ENCODE measurements at places on chromosomes 13 and 19.
A peak's percentile ranks its signal among the peaks of the same experiment; 100 is the strongest.

GRCh38 chr19:50759886-50760285 lies 10.4 kb upstream of the GPR32 start:
- DNase-seq: no peak

GRCh38 chr19:5952193-5953029 lies 25.5 kb downstream of the RANBP3 start:
- no peak for DNase-seq

- DNase-seq: no peak
These were observed 29.2 kb downstream of the ZNF146 start for GRCh38 chr19:36244066-36244465.

- DNase-seq: no peak
These were observed 17.7 kb downstream of the TMEM272 start for GRCh38 chr13:51827254-51827653.

- DNase-seq: no peak
These were observed 16.2 kb downstream of the ZNF71 start for GRCh38 chr19:56611288-56611687.

DNA sequence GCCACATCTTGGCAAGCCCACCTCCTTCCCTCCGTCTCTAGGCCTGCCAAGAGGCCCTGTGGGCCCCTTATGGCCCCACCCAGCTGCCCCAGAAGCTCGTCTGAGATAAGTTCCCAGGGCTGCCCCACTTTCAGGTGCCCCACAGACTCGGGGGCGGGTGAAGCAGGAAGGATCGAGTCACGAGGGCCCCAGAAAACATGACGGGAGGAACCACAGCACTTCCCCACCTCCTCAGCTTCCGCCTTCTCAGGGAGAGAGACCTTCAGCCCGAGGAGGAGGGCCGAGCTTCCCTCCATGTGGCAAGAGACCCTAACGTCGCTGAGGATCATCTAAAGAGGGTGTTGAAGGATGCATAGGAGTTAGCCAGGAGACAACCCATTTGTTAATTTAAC lies 4.5 kb upstream of the IL12RB1 start:
- no peak for DNase-seq

DNA sequence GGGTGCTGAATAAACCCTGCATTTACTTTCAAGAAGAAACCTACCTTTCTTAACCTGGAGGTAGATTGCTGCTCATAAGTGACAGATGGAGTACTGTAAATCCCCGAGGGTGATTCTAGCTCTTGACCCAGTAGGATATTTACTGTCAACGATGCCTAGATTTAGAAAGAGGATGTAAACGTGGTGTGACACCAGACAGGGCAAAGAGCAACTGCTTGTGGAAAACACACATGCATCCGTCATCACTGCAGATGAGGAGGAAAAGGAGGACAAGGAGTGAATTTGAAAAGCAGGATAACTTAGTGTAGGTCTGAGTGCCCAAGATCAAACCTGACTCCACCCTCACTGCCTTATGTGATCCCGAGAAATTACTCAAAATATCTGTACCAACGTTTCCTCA lies 9.8 kb upstream of the CLN5 start:
- DNase-seq: no peak

DNA sequence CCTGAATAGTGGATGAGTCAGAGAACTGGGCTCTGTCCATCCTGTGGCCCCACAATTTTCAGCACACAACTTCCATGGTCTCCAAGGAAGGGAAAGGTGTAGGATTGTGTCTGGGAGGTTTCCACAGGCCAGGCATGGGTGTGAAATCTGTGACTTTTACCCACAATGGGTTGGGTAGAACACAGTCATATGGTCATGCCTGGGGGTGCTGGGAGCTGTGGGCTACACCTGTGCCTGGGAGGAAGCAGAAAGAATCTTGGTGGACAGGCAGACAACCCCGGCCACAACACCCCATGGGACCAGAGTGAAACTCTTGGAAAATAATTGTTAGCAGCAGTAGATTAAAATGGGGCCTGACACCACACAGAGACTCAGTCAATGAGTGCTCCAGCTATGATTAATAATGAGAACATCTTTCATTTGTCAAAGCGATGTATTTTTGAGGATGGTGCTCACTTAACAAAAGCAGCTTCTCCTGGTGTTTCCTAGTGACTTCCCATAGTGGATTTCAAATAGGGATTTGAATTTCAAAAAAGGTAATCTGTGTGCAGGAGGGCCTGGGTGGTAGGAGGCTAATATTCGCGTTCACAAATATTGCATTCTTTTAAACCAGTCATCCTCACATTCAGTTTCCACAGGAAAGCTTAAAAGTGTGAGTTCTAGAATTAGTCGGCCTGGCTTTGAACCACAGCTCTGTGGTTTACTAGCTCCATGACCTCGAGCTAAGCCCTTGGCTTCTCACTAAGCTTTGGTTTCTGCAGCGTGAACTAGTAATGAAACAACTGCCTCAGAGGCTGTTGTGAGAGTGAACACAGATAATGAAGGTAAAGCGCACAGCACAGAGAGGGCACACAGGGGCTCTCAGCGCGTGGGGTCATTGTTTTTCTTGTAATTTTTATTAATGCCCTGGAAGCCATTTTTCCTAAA lies 89.3 kb upstream of the UQCRFS1 start:
- no peak for DNase-seq

GRCh38 chr13:80962855-80963254 lies 621.9 kb upstream of the SPRY2 start:
- DNase-seq: no peak

DNA sequence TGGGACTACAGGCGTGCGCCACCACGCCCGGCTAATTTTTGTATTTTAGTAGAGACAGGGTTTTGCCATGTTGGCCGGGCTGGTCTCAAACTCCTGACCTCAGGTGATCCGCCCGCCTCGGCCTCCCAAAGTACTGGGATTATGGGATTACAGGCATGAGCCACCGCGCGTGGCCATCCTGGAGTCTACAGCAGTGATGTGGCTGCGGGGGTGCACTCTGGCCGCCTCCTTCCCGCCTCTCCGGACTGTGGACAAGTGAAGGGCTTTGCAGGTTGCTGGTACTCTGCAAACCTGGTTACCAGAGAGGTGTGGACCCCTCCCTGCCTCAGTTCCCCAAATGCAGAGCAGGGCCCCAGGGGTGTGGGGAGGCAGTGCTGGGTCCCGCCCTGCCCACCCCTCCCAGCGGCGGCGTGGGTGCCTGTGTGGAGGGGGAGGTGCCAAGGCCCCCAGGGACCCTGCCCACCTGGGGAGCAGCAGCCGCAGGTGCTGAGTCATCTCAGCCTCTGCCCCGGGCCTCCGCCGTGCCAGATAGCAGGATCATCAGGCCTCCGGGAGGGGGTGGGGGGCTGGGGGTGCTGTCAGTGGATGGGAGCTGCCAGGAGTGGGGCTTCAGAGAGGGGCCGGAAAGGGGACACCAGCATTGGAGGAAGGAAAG lies 23.1 kb downstream of the ARID3A start:
- DNase-seq: no peak

- DNase-seq: no peak
These were observed 441.5 kb upstream of the SPRY2 start for GRCh38 chr13:80782441-80782840.

- no peak for DNase-seq
These were observed 2.5 kb downstream of the MAP1S start for GRCh38 chr19:17721821-17722220.

DNA sequence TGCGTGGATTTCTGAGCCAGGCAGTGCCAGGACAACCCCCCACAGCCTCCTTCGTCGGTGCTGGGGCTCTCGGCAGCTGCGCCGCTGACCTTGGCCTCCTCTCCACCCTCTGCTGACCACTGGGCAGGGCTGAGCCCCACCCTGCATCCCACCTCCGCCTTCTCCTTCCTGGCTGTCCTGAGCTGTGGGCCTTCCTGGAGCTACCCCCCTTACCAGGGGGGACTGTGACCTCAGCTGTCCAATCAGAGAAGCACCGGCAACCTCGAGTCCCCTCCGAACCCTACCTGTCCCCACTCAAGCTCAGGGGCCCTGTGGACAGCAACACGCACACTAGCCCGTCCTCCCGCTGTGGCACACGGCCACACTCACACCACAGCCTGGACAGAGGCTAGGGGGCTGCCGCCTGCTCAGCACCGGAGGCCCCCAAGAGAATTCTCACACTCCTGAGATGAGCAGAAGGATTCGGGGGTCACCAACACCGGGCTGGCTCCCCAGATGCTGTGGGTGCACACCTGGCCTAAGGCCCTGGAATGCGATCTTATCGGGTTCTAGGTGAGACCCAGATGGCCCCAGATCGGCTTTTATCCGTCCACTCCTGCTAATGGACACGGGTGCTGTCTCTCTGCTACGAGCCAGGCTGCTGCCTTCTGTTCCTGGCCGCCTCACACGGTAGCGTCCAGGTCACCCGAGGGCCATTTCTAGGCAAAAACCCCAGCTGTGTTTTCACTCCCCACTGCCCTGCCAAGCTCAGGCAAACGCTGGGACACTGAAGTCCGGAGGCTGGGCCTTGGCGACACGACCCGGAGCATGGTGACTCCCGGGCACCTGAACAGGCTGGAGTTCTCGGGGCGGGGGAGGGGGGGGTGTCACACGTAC lies 32.5 kb upstream of the CACTIN start:
- DNase-seq: no peak

- no peak for DNase-seq
These were observed 241.3 kb downstream of the SLITRK6 start for GRCh38 chr13:85557691-85558467.

DNA sequence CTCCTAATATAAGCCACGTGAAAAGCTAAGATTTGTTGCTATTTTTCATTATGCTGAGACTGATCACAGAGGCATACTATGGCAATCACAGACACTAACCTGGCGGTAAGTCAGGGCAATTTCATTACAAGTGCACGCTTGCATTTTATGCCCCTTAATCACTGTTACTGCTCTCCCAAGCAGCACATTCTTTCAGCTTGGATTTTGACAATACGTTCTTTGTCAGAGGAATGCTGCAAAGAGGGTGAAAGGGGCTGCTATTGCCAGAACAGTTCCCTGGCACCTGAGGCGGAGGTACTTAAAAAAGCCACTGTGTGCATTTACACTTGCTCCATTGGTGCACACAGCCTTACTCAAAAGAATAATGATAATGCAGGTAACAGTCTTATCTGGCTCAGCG lies 346.6 kb downstream of the RFC3 start:
- DNase-seq: no peak

- DNase-seq: no peak
These were observed 101.2 kb upstream of the SCEL start for GRCh38 chr13:77434289-77434688.

DNA sequence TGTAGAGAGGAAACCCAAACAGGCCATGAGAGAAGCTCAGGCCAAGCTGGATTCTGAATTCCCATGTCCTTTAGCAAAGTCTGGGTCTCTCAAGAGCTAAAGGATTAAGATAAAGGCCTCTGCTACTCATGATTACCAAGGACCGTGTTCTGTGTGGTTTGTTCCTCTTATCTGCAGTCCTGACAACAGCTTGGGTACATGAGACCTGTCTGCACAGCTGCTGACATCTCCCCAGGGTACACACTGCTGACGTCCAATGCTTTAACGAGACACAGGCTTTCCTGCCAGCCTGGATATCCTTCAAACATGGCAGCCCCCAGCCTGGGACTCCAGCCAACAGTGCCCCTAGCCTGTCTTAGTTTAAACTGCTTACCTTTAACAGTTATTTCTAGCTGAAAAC lies 211.0 kb downstream of the SLC7A1 start:
- no peak for DNase-seq

GRCh38 chr13:100525453-100526317 lies 62.9 kb downstream of the GGACT start:
- DNase-seq: no peak

- peak; percentile 16 for DNase-seq
These were observed 477 bp downstream of the CUL4A start for GRCh38 chr13:113209759-113210421.

DNA sequence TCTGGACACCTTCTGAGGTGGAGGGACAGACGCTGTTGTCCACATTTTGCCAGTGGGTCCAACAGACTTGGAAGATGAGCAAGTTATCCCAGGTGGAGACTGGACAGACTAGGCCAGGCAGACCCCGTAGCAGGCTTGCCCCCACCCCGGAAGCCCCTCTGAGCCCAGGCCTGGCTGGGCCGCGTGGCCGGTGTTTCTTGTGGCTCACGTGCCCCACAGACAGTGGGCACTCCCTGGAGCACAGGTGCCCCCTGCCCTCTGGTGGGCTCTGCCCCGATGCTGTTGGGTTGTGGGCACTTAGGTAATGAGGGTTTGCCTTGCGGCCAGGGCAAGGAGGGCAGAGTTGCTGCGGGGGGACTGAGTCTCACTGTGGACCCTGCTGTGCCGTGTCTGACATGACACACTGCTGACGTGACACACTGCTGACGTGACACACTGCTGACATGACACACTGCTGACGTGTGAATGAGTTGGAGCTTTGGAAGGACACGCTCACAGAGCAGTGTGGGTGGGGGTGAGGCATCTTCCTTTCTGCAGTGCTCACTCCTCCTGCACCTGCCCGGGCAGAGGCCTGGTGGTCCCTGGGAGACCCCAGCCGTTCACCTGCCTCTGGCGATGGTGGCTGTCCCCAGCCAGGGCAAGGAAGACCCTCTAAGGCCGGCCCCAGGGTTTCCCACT lies 25.1 kb downstream of the DOT1L start:
- no peak for DNase-seq

GRCh38 chr19:3516675-3517207 lies 10.6 kb downstream of the FZR1 start:
- DNase-seq: peak; percentile 31

GRCh38 chr13:75454497-75454896 lies 27.5 kb downstream of the TBC1D4 start:
- DNase-seq: peak; percentile 3

GRCh38 chr19:3684817-3685410 lies 15.4 kb downstream of the PIP5K1C start:
- no peak for DNase-seq

GRCh38 chr19:29446361-29446760 lies 79.4 kb upstream of the VSTM2B start:
- DNase-seq: no peak
